ENCODE measurements at places on chromosomes 5 and 9.
A peak's percentile ranks its signal among the peaks of the same experiment; 100 is the strongest.

- DNase-seq = no peak
Observed at GRCh38 chr9:127526655-127527559, 75.6 kb downstream of the LRSAM1 start.

DNA sequence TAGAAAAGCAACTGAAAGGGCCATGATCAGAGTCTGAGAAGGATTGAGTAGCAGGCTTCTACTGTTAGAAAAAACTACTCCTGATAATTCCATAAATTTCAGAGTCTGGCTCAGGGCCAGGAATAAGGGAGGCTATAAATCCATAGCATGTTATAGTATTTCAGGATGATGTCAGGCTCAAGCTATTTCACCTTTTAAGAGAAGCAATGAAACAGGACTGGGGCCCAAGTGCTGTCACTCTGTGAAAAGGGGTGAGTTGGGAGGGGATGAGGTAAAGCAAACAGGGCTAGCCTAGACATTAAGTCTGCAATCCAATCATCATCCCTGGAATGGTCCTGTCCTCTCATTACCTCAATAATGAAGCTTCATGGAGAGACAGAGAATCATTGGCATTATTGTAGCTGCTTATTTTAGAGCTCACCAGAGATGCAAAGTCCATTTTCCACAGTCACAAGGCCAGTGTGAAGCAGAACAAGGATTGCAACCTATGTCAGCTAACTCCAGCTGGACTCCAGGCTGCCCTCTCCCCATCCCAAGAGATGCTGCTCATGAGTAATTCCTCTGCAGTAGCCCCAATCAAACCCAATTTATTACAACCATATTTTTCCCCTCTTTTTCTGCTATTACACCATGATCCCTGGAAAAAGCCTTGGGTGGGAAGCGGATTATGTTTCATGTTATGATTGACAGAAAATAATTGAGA lies 56.0 kb downstream of the PAPPA start:
- DNase-seq = no peak

DNA sequence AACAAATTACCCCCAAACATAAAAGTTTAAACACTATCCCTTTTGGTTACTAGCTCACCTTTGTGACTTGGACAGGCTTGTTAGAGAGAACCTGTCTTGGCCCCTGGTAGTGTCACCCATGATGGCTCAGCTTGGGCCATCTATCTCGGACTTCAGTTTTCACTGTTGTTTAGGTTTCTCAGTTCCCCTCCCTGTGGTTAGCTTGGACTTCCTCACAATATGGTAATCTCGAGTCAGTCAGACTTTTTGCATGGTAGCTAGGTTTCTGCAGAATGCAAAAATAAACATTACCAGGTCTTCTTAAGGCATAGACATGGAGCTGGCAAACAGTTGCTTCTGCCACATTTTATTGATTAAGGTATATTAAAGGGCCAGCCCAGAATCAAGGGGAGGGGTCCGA lies 324.3 kb upstream of the RORB start:
- no peak for DNase-seq

DNA sequence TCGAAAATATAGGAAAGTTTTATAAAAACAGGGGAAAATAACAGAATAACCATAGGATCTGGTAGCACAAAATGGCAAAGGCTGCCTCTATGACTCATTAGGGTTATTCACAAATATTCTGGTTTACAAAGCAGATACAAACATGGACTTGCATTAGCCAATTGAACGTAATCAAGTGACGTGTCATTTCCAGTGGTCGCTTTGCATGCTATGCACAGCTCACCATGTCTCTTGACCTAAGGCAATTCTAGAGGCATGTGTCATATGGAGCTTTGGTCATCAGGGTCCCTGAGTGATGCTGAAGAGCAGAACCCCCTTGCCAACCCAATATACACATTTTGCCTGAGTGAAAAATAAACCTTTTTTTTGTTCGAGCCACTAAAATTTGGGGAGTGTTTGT lies 158.8 kb downstream of the TMEM161B start:
- DNase-seq = no peak

DNA sequence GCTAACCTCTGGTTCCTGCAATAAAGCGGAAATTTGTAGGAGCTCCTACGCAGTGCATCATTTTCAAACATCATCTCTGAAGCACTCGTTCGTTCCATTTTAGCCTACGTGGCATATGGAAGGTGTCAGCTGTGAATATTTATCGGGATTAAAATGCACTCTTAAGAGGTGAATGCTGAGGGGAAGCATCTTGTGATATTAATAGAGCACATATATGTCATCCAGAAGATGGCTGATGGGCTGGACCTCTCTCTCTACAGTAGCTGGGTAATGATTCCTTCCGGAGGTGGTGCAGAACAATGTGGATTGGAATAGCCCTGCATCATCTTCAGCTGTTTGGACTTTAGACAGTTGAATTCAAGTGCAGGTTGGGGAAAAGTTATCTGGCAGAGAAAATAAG lies 478.7 kb downstream of the DMAC1 start:
- DNase-seq = no peak

- DNase-seq = no peak
Observed at GRCh38 chr9:36551910-36552309, 20.8 kb upstream of the MELK start.

- no peak for DNase-seq
Observed at GRCh38 chr5:31114817-31115216, 78.7 kb upstream of the CDH6 start.

DNA sequence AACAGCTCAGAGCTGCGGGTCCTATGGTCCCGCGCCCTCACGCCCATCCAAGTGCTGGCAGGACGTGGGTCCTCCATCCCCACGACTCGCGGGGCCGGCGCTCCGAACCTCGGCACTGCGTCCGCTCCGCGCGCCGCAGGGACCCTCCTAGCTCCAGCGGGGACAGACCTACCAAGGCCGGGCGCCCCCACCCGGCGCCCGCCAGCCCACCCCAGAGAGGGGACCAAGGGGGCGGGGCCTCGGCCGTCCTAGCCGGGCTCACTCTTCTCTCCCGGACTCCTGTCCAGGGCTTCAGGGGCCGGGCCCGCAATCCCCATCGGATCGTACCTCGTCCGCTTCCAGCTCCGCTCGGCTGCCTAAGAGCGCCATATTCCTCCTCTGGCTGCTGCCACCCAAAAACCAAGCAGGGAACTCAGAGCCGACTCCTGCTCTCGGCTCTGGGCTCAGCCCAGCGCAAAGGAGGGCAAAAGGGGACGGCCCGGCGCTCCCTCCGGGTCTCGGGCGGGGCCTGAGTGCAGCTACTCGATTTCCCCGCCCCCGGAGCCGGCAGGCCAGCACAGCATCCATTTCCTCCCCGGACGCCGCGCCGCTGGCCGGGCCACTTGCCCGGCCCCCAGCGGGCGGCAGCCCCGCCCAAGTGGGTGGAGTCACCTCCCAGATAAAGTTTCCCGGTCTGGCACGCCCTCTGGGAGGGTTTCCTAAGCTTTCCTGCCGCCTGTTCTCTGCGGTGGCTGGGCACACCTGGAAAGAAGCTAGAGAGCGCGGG lies at the start of gene TTC39B:
Gene TTC39B, minus strand, starts transcription at position 460 of the 766 bp plus-strand sequence. Its CDS starts 91 bp downstream, at position 369.
- DNase-seq = peak; percentile 35

- DNase-seq = no peak
Observed at GRCh38 chr5:36031223-36031622, 35.5 kb downstream of the UGT3A2 start.

GRCh38 chr9:137240318-137240840 lies 708 bp upstream of the TUBB4B start:
- no peak for DNase-seq

DNA sequence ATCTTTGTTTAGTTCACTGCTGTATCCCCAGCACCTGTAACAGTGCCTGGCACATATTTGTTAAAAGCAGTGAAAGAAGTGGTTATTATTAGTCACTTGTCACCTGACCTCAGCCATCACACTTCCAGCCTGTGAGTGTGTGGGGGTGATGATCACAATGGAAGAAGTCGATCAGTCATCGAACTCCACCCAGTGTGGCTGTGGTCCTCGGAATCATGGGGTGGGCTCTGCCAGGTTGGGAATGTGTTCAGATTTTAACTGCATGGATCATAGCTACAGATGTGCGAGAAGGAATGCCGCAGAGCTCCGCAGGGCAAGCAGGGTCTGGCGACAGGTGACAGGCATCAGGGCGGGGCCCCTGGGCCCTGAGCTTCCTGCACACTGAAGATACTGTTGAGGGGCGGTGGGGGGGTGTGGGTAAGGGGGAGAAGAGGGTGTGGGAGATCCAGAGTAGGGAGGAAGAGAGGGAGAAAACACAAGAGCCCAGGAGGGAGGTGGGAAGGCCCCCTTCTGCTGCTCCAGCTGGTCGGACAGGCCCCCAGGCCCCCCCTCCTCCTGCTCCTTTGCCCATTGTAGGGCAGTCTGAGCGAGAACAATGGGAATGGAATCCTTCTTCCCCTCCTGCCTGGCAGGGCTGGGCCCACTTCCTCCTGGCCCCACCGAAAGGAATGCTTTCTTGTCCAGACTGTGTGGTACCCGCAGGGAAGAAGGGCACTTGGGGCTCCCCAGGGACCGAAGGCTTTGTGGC lies 89.6 kb downstream of the SPRY4 start:
- DNase-seq = no peak

GRCh38 chr5:67992923-67993322 lies 222.6 kb upstream of the PIK3R1 start:
- no peak for DNase-seq

DNA sequence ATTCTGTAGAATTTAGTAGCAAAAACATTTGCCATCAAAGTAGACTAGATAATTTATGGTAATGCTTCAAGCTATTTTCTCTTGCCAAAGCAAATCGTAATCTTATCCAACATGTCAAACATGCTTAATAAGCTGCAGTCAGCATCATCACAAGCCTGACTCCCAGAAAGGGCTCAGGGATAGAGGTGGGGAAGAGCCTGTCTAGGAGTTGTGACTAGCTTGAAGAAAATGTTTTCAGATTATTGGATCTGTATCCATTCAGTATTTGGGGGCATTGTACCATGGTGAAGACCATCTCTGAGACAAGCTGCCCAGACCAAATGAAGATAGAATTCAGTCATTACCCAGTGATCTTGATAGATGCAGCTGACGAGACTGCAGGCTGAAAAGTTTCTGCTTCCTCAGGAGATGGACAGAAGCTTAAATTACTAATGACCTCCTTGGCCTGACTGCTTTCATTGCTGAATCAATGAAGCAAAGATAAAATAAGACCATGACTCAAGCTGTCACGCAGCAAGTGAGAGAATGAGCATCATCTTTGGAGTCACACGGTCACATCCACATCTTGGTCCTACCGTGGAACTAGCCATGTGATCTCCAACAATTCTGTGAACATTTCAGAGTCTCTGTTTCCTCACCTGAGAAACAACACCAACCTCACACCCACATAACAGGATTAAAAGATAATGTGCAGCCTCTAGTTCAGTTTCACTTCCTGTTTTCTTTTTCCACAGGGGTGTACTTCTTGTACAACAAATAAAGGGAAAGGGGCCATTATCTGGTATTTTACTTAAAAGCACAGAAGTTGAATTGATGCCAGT lies 9.4 kb downstream of the ERAP2 start:
- DNase-seq = no peak

DNA sequence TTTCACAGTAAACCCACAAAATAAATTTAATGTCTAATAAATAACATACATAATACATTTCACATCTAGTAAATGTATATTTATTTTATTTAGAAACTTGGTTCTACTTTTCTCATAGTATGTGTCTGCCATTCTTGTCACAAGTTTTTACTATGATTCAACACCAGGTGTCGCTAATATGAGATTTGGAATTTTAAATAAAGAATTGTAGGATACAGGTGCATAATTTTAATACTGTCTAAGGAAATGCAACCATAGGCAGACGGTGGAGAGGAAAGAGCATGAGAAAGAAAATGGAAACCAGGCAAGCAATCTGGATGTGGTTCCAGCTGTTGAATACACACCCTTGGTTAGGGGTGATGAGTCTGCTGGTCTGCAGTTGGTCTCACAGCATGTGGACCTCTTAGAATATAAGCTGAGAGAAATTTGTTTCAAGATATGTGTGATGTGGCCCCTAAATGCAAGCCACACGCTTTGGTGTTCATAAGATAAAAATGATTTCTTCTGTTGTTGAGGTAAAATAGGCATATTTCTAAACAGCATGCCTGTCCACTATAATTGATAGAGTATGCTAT lies 114.7 kb upstream of the TXNDC8 start:
- no peak for DNase-seq

GRCh38 chr5:128237000-128237399 lies 153.4 kb downstream of the SLC12A2 start:
- no peak for DNase-seq

DNA sequence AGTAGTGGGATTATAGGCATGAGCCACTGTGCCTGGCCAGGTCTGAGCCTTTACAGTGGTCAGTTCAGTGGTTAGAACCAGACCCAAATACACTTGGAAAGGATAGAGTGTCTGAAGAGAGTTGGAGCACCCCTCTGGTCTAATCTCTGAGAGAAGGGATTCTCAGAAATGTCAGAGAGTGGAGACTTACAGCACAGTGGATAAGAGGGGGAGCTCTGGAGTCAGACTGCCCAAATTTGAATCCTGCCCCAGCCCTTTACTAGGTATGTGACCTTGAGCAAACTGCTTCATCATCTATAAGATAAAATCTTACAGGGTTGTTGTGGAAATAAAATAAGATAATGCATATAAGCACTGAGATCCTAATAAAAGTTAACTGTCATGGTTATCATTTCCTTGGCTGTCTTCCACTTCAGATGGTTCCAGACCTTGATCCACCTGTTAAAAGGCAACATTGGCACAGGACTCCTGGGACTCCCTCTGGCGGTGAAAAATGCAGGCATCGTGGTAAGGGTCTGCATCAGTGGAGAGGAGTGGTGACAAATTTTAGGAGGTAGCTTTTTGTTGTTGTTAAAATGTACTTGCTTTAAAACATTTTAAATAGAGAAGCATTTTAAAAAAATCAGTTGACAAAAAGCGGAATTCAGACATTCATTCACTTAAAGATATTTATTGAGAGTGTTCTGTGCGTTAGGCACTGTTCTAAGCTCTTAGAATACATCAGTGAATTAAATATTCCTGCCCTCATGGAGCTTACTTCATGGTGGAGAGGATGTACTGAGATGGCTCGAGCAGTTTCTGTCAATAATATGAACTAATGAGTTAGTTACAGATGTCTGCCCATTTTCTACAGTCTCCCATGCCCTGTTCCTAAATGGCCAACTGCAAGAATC lies 16.0 kb downstream of the SLC36A1 start:
- no peak for DNase-seq

Measured in cortex of kidney (tissue), 1 donor.